ENCODE measurements at places on chromosomes 7 and 10. TPM values are rescaled to one million over a fixed set of nuclear protein-coding genes. Genes with fewer than 3 reads are reported as not detected.

- H3K4me3 ChIP-seq: no peak overlapping the region
- H3K27ac ChIP-seq: no peak overlapping the region
- H3K4me1 ChIP-seq: no peaks in the 10 kb centered on the region
- no peak for DNase-seq
- H3K36me3 ChIP-seq: no peaks in the 10 kb centered on the region
- H3K27me3 ChIP-seq: no peaks in the 10 kb centered on the region
Measured at GRCh38 chr10:128901236-128901635, 565.8 kb upstream of the MGMT start.

Gene FFAR4
- total RNA-seq: not detected

Gene TMEM130
- 7.0 TPM for total RNA-seq

Gene DNMBP
- total RNA-seq: 38.6 TPM

Gene SNX10
- not detected for total RNA-seq

Gene NEURL1
- not detected for total RNA-seq

GRCh38 chr10:130012129-130012528 lies 48.1 kb upstream of the EBF3 start:
- peaks cover 5% of the 10 kb centered on the region for H3K27me3 ChIP-seq
- no peak overlapping the region for H3K4me3 ChIP-seq
- no peak overlapping the region for H3K27ac ChIP-seq
- DNase-seq: no peak

Gene ODAD2
- total RNA-seq: 13.0 TPM

DNA sequence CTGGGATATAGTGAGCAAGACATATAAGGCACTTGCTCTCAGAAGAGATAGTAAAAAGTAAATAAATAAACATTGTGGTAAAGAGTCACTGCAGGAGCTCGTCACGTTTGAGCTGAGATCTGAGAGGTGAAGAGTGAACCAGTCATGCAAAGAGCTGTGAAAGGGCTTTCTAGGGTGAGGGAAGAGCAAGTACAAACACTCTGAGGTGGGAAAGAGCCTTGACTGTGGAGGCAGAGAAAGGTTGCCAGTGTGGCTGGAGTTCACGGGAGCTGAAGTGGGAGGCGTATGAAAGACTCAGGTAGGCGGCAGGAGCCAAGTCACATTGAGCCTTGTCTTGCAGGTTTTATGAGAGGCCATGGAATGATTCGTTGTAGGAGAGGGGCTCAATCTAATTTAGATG lies 141.0 kb downstream of the C1GALT1 start:
- H3K36me3 ChIP-seq: no peaks in the 10 kb centered on the region
- H3K4me1 ChIP-seq: no peaks in the 10 kb centered on the region
- no peak for DNase-seq
- H3K27ac ChIP-seq: no peak overlapping the region
- H3K27me3 ChIP-seq: peaks cover 7% of the 10 kb centered on the region

DNA sequence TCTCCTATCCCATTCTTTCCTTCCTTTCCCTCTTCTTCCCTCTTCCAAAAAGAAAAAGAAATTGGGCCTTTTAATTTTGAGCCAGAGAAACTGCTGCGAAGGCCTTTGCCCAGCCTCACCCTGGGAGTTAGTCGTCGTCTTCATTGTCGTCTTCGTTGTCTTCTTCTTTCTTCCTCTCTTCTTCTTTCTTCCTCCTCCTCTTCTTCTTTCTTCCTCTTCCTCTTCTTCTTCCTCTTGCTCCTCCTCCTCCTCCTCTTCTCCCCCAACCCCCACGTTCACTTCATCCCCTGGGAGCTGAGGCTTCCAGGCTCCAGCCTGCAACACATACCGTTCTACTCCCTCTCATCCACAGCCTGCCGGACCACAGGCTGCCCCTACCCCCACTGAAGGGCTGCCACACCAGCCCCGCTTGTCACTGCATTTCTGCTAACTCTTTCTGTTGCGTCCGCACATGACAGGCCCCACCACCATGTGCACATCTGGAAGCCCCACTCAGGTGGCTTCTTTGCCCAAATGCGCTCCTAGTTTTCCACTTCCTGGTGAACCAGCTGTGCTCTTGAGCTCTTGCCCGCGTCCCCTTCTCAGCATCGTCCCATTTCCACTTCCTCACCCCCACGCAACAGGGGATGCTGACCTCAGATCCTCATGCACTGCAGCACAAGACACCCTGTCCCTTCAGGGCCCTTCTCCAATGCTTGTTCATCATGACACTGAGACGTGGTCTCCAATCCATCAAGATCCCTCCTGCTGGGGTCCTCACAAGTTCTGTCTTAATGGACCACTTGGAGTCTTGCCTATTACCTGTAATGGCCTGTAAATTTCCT lies 94.9 kb upstream of the SH2B2 start:
- no peak overlapping the region for H3K4me3 ChIP-seq
- peaks cover 15% of the 10 kb centered on the region for H3K36me3 ChIP-seq
- no peak overlapping the region for H3K27ac ChIP-seq
- peaks cover 7% of the 10 kb centered on the region for H3K4me1 ChIP-seq

- DNase-seq: no peak
- H3K27me3 ChIP-seq: peaks cover 2% of the 10 kb centered on the region
- no peak overlapping the region for H3K27ac ChIP-seq
- no peak overlapping the region for H3K4me3 ChIP-seq
Measured at GRCh38 chr10:101055411-101055810, 6.4 kb upstream of the KAZALD1 start.

Gene SPDYE9
- not detected for total RNA-seq

DNA sequence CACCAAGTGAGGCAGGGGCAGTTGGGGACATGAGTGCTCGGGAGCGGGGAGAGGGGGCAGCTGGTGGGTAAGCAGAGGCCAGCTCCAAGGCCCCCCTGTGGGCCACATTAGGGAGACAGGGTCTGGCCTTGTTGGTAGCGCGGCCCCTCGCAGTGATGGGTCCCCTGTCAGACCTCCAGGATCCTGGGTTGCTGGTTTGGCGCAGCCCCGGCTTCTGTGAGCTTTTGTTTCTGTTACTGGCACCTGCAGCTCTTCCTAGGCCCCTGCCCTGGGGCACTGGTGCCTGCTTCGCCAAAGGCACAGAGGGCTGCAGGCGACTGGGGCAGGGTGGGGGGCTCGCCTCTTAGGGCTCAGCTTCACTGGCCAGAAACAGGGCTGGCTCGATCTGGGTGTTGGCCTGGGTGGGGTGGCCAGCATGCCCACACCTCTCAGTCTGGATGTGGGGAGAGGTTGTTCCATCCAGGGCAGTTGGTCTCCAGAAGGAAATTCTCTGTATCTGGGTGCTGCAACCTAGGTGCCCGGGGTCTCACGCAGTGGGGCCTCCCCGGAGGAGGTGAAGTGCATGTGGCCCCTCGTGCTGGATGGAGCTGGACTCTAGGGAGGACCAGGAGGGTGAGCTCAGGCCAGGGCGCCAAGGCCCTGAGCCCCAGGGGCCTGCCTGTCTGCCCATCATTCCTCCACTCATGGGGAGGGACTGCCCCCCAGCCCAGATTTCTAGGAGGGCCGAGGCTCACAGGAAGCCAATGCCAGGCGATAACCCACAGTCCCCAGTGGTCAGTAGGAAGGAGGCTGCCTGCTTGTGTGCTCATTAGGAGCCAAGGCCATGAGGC lies 138.6 kb downstream of the LHPP start:
- no peaks in the 10 kb centered on the region for H3K4me1 ChIP-seq
- peaks cover 19% of the 10 kb centered on the region for H3K27me3 ChIP-seq
- DNase-seq: no peak
- peaks cover 7% of the 10 kb centered on the region for H3K36me3 ChIP-seq
- no peak overlapping the region for H3K4me3 ChIP-seq

Gene SRRT
- 115 TPM for total RNA-seq

DNA sequence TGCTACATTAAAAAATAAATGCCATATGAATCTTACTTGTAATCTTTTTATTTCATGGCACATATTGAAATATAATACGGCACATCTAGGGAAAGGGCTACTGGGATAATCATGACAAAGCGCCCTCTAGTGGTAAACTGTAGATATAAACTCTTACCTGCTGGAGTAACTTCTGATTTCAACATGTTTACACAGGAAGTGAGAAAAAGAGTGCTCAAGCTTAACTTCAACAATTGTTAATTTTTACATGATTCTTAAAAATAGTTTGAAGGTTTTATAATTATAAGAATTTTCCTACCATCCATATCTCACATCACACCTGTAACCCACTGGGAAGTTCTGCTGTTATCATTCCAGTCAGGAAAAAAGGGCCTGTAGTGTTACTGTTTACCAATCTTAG lies 2.0 kb upstream of the HEPACAM2 start:
- DNase-seq: peak; percentile 59
- H3K4me1 ChIP-seq: peaks cover 22% of the 10 kb centered on the region
- no peaks in the 10 kb centered on the region for H3K36me3 ChIP-seq
- peaks cover 7% of the 10 kb centered on the region for H3K27me3 ChIP-seq
- no peak overlapping the region for H3K4me3 ChIP-seq

DNA sequence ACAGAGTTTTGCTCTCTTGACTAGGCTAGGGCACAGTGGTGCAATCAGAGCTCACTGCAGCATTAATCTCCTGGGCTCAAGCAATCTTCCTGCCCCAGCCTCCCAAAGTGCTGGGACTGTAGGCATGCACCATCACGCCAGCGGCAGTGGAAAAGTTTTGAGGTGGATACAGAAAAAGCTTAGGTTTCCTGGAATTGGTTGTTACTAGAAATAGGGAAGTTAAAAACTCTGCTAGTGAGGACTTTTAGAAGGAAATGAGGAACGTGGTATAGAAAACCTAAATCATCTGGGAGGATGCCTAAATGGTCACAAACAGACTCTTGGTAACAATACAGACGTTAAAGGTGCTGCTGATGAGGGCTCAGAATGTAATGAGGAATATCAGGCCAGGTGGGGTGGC lies 10.9 kb upstream of the SNX8 start:
- no peaks in the 10 kb centered on the region for H3K27me3 ChIP-seq
- no peak for DNase-seq
- H3K4me3 ChIP-seq: no peak overlapping the region
- H3K27ac ChIP-seq: no peak overlapping the region

Gene HABP2
- total RNA-seq: not detected

- H3K36me3 ChIP-seq: peaks cover 14% of the 10 kb centered on the region
- H3K27me3 ChIP-seq: peaks cover 4% of the 10 kb centered on the region
Measured at GRCh38 chr10:102341038-102341688, 54.3 kb upstream of the NFKB2 start.

DNA sequence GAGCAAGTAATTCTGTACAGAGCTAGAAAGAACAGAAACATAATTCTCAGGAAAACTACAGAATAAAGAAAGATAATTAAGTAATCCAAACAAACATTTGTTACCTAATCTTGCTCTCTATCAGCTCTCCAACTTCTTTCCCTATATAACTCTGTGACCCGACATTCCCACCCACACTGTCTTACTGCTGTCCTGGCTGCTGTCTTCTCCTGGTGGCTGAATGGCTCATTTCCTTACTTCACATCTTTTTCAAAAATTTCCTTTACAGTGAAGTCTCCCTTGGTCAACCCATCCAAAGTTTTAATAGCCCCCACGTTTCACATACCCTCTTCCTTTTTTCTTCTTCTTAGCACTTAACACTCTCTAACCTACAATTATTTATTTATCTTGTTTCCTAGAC lies 64.0 kb downstream of the HYCC1 start:
- peaks cover 10% of the 10 kb centered on the region for H3K4me1 ChIP-seq
- peak overlapping the region; percentile 40 for H3K27ac ChIP-seq
- H3K4me3 ChIP-seq: no peak overlapping the region
- H3K36me3 ChIP-seq: peaks cover 10% of the 10 kb centered on the region
- H3K27me3 ChIP-seq: no peaks in the 10 kb centered on the region

DNA sequence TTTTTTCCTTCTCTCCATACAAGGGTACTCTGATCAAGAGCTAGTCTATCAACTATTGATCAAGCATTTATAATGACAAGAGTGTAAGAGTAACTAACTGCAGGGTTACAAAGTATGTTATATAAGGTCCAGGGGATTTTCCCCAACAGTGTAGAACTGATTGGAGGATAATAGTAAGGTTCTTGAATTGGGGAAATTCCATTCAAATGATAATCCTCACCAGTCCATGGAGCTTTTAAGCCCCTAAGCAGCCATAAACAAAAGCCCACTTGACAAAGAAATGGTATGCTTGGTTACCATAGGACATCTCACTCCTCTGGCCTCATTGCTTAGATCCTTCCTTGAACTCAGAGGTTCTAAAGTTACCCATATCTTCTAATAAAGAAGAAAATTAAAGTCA lies 8.2 kb downstream of the YME1L1 start:
- H3K27me3 ChIP-seq: 0 out of 2 replicates have a peak, but pooled peaks cover 1% of the 10 kb centered on the region
- H3K4me1 ChIP-seq: peaks cover 11% of the 10 kb centered on the region
- H3K27ac ChIP-seq: no peak overlapping the region
- H3K4me3 ChIP-seq: no peak overlapping the region
- H3K36me3 ChIP-seq: peaks cover 25% of the 10 kb centered on the region
- DNase-seq: no peak

- peaks cover 10% of the 10 kb centered on the region for H3K4me1 ChIP-seq
- peaks cover 2% of the 10 kb centered on the region for H3K27me3 ChIP-seq
- no peak overlapping the region for H3K4me3 ChIP-seq
- no peaks in the 10 kb centered on the region for H3K36me3 ChIP-seq
- no peak for DNase-seq
- H3K27ac ChIP-seq: no peak overlapping the region
Measured at GRCh38 chr7:144407266-144407931, 3.9 kb upstream of the NOBOX start.

DNA sequence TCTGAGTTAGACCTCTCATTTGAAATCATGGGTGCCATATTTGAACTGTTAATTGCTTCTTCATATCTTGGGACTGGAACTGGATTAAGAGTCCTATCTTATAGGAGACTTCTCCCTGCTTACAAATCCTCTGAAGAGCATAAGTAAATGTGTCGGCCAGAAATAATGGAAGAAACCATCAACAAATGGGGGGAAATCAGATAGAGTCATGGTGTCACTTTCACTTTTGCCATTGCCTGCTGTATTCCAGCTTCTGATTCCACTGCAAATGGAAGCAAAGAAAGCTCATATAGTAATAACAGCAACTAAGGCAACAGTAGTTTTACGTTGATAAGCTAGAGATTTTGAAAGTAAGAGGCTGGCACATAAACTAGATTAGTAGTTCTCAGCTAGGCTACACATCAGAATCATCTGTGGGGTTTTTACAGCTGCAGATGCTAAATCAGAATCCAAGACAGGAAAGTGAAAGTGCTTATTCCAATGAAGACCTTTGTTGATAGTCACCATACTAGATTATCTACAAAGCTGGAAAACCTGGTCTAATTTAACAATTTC lies 12.3 kb upstream of the CRPPA start:
- DNase-seq: no peak
- peak overlapping the region; percentile 3 for H3K4me3 ChIP-seq
- peaks cover 42% of the 10 kb centered on the region for H3K4me1 ChIP-seq
- H3K36me3 ChIP-seq: no peaks in the 10 kb centered on the region
- H3K27me3 ChIP-seq: no peaks in the 10 kb centered on the region
